NCI-H2029 treated with DMSO at 0.1 percent for 48 hours (cell line): ENCODE measurements at places on chromosomes 12 and 14.
A peak's percentile ranks its signal among the peaks of the same experiment; 100 is the strongest.

GRCh38 chr12:43315961-43316360 lies 236.0 kb downstream of the ADAMTS20 start:
- no peak for DNase-seq

DNA sequence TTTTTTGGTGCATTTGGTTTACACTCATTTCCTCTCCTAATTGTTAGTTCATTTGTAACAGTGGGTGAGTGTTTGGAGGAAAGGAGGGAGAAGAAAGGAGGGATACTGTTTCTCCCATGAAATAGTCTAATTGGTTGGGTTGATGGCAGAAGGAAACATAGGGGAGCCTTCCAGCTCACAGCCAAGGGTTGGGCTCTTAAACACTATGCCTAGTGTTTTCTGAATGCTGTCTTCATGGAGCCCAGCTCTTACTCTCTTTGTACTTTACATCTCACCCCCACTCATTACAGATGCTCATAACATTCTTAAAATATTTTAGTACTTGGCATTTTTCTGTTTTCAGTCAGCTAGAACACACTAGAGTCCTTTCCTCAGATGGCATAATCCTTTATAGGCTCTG lies 38.2 kb downstream of the BAZ2A start:
- no peak for DNase-seq

DNA sequence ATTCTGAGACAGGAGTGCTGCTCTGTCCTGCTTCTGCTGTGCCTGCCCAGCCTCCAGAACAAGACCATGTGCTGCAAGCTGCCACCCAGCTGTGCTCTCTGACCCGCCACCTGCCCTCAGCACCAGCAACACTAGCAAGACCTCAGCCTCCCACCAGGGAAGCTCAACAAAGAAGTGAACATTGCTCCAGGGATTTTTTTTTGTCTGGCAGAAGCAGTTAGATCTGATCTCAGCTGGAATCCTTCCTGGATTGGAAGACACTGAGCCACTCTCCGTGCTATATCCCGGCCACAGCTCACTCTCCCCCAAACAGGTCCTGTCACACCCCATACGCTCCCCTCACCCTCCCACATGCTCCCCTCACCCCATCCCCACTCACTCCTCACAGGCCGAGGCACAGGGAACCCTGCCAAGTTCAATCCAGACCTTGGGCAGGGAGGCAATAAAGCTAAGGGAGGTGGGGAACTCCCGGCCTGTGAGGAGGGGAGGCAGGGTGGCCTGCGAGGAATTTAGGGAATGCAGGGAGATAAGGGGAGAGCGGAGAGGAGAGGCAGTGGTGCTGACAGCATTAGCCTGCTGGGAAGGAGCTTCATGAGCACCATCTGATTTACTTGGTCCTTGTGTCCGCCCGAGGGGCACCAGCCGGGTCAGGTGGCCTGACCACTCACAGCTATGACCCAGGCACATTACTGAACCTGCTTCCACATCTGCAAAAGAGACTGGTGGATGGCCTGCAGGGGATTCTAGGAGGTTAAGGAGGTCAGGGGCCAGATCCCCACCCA lies 29.7 kb downstream of the CCDC85C start:
- no peak for DNase-seq

DNA sequence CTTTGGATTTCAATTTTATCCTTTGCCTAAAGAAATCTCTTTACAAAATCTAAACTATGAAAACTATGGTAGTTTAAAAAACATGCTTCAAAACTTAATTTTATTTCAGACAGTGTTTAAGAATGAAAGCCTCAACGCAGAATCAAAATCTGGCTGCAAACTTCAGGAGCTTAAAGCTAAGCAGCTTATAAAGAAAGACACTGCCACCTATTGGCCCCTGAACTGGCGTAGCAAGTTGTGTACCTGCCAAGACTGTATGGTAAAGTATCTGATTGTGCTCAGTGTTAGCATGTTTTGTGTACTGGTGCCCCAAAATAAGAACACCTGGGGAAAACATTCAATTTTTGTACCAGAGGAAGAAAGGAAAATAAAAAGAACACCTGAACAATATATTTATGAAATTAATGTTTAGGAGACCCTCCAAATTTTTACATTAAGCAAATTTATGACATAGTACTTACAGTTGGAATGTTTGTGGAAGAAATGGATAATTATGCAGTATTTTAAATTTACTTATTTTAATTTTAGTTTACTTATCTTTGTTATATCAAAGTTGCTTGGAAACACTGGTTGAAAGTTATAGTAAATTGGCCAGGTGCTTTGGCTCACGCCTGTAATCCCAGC lies 12.2 kb downstream of the UBR7 start:
- DNase-seq = no peak

GRCh38 chr12:113361574-113362370 lies 3.4 kb downstream of the PLBD2 start:
- DNase-seq = no peak

DNA sequence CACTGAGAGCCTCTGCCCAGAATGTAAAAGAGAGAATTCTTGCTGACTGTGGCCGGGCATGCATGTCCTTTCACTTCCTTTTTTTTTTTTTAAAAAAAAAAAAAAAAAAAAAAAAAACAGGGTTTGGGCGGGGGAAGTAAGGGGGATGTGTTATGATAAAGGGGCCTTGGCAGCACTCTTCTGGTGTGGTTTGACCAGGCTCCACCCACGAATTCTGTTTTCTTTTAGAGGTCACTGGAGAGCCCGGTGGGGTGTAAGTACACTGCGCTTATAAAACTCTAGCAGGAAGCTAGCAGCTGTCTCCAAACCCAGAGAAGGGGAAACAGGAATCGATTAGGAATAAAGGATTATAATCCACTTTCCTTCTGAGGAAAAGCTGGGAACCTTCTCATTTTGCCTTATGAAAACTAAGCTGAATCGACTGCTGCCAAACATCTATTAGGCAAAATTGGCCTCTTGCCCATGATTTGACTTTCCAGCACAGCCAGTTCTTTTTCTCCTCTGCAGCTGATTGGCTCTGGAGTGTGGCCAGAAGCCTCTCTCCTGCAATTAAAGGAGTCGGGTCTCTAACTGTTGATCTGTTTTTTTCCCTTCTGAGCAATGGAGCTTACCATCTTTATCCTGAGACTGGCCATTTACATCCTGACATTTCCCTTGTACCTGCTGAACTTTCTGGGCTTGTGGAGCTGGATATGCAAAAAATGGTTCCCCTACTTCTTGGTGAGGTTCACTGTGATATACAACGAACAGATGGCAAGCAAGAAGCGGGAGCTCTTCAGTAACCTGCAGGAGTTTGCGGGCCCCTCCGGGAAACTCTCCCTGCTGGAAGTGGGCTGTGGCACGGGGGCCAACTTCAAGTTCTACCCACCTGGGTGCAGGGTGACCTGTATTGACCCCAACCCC lies 27.7 kb upstream of the HIGD1C start:
- DNase-seq = peak; percentile 87

DNA sequence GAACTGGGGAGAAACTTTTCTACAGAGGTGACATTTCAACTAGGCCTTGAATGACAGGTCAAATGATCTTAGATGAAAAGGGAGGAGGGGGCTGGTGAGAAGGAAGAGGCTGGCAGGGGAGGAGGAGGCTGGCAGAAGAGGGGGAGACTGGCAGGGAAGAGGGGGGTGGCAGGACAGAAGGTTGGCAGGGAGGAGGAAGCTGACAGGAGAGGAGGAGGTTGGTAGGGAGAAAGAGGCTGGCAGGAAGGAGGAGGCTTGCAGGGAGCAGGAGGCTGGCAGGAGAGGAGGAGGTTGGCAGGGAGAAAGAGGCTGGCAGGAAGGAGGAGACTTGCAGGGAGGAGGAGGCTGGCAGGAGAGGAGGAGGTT lies 63.4 kb upstream of the PPP4R3A start:
- peak; percentile 40 for DNase-seq

DNA sequence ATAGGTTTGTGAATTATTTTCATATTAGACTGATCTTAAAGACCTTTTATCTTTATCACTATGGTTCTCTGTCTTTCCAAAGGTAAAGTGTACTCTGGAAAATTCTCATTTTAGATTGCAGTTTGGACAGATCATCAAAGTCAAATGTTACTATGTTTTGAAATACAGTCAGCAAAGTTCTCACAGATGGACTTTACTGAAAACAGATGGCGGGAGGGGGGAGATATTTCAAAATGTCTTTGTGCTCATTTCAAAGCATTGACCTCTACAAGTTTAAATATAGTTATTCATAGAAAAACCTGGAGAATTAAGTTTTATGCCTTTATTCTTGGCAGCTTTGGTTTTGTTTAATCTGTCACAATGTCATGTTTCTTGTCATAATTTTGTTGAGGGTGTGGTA lies 51.8 kb upstream of the LRTM2 start:
- DNase-seq = no peak

GRCh38 chr14:98014851-98015615 lies 1217.9 kb downstream of the VRK1 start:
- no peak for DNase-seq

DNA sequence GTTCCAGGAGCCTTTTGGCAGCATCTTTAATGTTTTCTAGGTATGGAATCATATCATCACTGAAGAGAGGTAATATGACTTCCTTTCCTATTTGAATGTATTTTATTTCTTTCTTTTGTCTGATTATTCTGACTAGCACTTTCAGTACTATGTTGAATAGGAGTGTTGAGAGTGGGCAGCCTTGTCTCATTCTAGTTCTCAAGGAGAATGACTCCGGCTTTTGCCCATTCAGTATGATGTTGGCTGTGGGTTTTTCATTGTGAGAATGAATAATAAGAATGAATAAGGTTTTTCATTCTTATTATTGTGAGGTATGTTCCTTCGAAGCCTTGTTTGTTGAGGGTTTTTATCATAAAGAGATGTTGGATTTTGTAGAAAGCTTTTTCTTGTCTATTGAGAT lies 98.9 kb downstream of the GPHN start:
- DNase-seq = no peak

- DNase-seq = no peak
Observed at GRCh38 chr12:26205941-26206340, 10.6 kb downstream of the SSPN start.

DNA sequence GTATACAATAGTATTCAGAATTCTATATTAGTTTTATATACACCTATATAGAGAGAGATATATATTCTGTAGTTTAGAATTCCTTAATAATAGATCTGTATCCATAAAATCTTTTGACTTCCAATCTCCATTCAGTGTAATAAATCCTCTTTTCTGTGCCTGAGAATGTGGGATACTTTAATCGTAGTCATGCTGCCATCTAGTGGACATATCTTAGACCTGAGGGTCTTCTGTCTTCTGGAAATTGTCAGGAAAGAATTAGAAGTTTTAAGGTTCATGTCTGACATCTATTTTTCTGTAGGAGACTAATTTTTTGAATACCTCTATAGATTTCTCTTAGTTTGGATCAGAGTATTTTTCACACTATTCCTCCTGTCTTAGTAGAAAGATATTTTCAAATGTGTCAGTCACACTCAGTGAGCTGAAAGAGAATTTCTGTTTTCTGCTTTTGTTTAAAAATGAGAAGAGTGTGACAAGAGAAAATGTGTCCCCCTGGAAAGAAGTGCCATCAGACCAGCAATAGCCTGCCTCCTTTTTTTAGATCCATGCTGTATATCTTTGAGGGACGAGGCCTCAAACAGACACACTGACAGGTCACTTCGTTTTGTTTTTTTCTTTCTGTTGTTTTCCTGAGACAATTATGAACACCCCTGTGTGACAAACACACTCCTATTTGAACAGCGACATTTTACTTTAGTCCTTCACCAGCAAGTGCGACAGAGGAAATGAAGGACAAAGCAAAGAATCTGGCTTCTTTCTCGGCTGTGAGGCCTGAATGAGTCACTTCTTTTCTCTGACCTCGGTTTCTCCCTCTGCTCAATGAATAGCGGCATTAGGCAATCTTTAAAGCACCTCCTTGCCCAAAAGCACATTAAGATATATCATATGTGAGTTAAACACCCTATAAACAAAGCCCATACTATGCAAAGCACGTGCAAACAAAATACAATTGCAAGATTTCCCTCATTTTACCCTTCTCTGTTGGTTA lies 96.3 kb downstream of the GALC start:
- no peak for DNase-seq

DNA sequence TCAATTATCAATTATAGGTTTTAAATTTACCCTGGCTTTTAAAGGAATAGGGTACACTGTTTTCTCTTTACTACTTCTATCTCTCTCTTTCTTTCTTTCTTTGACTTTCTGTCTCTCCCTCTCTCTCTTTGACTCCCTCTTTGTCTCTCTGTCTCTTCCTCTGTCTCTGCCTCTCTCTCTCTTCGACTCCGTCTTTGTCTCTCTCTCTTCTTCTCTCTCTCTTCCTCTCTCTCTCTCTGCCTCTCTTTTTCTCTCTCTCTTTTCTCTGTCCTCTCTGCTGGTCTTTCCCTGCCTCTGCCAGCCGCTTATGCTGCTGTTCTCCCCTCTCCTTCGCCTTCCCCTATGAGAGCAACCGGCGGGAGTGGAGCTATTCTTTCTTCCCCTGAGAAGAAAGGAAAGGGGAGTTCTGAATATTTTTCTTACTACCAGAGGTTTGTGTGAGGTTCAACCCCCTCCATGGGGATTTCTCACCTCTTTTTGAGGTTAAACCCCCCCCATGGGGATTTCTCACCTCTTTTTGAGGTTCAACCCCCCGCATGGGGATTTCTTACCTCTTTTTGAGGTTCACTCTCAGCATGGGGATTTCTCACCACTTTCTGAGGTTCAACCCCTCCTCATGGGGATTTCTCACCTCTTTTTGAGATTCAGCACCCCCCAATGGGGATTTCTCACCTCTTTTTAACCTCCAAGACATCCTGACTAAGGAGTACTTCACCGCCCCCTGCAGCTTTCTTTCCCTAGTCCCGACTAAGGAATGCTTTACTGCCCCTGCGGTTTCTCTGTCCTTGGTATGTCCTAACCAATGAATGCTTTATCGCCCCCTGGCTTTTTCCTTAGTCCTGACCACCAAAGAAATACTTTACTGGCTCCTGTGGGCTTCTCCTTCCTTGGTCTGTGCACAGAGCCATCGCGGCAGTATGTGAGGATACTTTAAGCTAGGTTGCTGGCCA lies 27.4 kb upstream of the DDHD1 start:
- no peak for DNase-seq

DNA sequence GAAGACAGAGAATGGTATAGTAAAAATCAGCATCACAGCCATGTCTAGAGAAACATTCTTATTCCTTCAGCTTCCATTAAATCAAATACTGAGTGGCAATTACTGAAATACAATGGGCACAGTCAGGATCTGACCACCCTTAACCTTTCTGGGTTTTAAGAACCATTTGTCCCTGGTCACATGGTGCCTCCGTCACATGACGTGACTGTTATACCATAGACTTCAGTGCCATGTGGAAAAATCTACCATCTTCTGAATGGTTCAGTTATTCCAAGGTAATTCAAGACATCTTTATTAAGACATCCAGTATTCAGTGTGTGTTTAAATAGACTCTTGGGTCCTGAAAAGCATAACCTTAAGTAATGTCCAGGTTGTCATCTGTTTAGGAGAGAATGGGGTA lies 553.1 kb upstream of the FLRT2 start:
- DNase-seq = no peak

- no peak for DNase-seq
Observed at GRCh38 chr12:78431931-78432330, 432.6 kb upstream of the SYT1 start.

GRCh38 chr12:116619246-116619645 lies 60.1 kb downstream of the MAP1LC3B2 start:
- DNase-seq = no peak
